Posterior vena cava (tissue), 2 donors: ENCODE measurements at places on chromosomes 5 and 9.
A peak's percentile ranks its signal among the peaks of the same experiment; 100 is the strongest.

- DNase-seq, result no peak
Measured at GRCh38 chr5:60522292-60522905, 177.6 kb downstream of the DEPDC1B start.

- DNase-seq, result peak; percentile 61
Measured at GRCh38 chr9:121771418-121771817, 120.0 kb downstream of the DAB2IP start.

- no peak for DNase-seq
Measured at GRCh38 chr5:157509093-157509492, 49.1 kb downstream of the NIPAL4 start.

GRCh38 chr5:115231598-115231997 lies 31.1 kb downstream of the PGGT1B start:
- DNase-seq, result no peak

DNA sequence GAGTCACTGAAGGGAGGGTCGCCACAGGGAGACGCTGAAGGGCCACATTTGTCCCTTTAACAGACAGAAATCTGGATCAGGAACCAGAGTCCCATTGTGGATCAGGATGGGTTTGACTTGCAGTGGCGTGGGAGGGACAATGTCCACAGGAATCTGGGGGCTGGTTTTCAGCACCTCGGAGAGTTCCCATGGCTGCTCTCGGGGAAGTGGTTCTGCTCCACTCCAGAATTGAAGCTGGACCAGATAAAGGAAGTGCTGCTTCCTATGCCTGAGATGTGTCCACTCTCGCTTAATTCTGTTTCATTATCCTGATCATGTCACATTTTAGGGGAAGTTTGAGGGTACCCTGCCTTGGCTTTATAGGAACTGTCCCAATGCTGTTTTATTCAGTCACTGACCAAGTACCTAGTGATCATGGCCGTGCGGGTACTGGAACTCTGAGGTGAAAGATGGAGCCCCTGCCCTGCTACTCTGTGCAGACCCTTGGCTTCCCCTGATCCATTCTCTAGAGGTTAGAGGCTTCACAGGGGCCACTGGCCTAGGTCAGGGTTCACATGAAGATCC lies 28.7 kb downstream of the ENHO start:
- DNase-seq, result no peak

GRCh38 chr9:19429595-19429994 lies 20.8 kb downstream of the ACER2 start:
- DNase-seq, result no peak

DNA sequence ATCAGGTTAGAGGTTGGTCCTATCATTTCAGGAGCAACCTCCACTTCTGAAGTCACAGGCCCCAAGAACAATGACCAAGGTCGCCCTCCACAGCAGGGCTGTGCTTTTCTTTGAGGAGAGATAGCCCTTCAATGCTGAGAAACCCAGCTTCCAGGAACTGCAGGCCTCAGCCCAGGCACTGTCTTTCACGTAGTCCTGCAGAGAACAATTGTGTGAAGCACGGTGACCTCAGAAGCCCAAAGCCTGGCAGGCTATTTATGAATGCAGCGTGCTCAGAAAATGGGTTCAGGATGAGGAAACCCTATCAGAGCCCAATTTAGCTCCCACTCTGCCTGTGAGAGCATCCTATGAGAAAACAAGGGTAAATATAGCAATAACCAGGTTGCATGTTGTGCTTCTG lies 388.3 kb downstream of the PLK2 start:
- no peak for DNase-seq

DNA sequence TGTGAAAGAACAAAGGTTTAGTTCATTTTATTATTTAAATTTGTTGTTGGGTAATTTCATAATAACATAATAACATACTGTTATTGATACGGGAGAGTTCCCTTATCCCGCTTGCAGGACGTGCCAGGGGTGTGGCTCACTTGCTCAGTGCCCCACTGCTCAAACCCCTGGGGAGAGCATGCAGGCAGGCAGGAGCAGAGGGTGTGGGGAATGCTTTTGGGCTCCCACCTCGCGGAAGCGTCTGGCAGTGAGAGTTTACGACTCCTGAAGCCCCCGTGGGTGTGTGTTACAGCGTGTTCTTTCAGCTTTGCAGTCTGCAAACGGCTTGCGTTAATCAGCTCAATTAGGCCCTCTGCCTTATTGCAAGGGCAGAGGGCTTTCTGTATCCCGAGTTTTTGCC lies 675.9 kb downstream of the SEMA5A start:
- DNase-seq, result no peak

DNA sequence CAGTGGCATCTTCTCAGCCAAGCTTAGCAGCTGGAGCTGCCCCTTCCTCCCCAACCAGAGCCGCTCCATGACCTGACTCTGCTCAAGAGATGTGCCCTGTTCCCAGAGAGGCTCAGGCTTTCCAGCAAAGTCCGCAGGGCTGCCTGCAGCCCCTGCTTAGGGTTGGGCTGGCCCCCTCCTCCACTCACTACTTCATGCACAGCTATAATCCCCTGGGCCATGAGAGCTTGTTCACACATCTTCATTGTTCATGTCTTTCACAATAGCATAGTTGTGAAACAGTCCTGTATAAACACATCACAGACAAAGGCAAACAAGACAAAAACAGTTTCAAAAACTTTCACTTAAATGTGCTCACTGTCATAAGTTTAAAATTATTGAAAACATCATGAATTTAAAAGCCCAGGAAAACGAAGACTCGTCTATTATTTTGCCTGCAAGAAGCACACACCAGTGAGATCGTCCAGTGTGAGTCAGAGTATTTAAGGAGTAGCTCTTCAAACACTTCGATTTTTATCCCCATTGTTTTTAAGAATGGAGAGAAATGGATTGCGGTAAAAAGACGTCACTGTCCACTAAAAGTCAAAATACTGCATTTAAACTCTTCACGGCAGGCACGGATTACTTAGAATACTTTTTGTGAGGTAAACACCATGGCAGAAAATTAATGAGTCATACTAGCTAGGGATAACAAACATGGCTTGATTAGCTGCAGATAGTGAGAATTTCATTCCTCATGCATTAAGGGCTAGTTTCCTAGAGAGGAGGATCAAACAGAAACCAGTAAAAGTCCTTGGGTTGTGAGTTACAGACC lies 40.7 kb upstream of the S1PR3 start:
- DNase-seq, result no peak

DNA sequence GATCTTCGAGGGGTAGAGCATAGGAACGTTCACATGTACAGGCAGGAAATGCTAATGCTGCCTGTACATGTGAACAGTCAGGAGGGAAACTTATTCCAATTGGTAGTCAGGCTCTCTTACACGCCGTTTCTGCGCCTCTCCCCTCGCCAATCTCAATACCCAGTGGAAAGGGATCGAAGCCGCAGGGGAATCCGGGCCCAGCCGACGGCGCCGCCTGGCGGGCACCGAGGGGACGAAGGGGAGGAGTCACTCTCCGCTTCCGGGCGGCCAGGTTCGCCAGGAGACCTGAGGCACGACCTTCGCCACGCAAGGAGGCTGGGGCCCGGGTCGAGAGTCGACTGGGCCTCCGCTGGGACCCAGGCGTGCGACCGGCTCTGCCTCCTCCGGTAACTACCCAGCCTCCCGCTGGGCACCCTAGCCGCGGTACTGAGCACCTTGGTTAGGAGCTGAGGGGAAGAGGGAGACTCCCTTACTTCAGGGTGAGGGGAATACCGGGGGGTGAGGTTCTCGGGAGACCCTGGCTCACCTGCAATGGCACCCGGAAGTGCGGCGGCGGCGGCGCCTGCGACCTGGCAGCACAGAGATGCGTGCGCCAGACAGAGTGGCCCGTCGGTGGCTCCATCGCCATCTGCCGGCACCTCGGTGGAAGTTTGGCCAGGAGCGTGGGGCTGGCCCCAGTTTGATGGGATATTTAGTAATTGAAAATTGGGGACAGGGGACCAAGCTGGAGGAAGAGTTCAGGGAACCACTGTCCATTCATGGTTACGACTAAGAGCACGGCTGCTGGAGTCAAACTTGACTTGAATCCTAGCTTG lies at the start of gene PIGO:
Gene PIGO (minus strand): TSS at position 557 of the 815 bp plus-strand sequence. CDS start 1,026 bp downstream, outside the sequence.
- DNase-seq, result peak; percentile 97

DNA sequence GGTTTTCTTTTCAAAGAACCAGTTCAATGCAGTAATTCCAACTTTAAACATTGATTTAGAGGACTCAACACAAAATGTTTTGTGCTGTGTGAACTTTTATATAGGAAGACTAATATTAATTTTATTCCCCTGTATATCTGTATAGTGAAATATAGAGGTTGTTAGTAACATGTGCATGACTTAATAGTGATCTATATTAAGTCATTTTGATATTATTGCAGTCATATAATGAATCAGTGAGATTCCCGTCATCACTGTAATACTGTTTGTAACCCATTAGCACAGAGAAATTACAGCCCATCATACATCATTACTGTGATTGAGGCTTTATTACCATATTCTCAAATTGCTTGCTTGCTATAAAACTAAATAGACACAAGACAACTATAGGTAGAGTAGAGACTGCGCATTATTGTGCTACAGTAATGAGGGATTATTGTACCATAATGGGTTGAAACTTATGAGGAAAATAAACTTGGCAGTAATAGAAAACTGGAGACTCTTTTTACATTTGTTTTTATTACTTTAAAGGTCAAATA lies 170.7 kb downstream of the RANBP17 start:
- no peak for DNase-seq

GRCh38 chr5:147113967-147114366 lies 120.9 kb upstream of the STK32A start:
- no peak for DNase-seq

DNA sequence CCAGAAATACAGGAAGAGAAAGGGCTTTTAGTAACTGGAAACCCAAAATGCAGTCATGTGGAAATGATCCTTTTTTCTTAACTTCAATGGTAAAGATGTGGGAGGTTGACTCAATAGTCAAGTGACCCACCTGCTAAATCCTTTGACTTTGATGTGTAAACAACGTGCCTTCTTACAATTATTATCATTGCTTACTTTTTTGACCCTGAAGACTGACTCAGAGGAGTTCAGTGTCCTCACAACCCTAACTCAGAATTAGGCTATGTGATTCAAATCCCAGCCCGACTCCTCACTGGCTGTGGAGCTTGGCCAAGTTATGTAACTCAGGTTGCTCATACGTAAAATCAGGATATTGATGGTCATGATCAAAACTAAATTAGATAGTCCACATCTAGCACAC lies 27.9 kb downstream of the ANXA1 start:
- no peak for DNase-seq

DNA sequence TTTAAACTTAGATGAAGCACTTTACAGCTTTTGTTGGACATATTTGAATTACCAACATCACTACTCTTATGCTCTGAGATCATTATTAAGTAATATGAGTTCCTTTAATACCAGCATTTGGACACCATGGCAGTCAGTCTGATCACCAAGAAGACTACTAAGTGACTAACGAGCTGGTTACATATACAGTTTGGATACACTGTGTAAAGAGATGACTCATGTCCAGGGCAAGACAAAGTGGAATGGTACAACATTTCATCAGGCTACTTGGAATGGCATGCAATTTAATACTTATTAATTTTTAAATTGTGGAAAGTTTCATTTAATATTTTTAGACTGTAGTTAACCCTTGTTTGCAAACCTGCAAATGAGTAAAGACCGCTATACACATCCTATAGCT lies 237.4 kb upstream of the PRDM9 start:
- no peak for DNase-seq

DNA sequence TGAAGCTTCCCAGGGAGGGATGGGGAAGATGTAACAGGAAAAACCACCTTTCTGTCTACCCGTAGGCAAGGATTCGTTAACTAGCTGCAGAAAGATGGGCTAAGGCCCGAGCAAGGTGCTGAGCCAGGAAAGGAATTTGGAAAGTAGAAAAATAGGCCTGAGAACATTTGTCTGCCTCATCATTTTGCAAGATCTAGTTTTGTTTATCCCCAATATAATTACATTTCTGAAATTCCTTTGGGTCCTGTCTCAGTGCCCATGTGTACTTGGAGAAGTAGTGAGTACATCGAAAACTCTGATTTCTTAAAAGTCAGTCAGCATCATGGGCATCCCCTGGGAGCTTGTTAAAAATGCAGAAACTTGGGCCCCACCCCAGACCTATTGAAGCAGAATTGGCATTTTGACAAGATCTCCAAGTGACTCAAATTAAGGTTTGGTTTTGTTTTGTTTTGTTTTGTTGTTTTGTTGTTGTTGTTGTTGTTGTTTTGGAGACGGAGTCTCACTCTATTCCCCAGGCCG lies 52.1 kb upstream of the CEMIP2 start:
- no peak for DNase-seq

- no peak for DNase-seq
Measured at GRCh38 chr5:52603778-52604554, 183.8 kb upstream of the ITGA1 start.

DNA sequence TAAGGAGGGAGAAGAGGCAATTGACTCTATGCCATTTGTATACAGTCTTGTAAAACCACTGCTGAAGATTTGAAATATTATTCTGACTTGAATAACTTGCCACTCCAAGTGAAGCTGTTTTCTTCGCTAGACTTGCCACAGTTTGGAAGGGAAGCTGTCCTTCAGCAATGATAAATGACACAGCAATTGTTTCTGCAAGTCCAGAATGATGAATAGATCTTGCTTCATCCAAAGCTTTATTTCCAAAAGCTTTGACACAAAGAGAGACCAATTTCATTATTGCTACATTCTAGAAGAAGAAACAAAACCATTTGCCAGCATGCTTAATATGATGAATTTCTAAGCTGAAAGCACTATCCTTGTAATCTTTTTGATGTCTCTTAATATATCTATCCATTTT lies 73.7 kb downstream of the ZNF366 start:
- DNase-seq, result no peak

- DNase-seq, result no peak
Measured at GRCh38 chr5:9320652-9321051, 225.2 kb downstream of the SEMA5A start.

GRCh38 chr5:73135429-73136054 lies 15.2 kb downstream of the TMEM171 start:
- no peak for DNase-seq

GRCh38 chr9:34087370-34087769 lies 38.7 kb upstream of the UBAP2 start:
- DNase-seq, result no peak

DNA sequence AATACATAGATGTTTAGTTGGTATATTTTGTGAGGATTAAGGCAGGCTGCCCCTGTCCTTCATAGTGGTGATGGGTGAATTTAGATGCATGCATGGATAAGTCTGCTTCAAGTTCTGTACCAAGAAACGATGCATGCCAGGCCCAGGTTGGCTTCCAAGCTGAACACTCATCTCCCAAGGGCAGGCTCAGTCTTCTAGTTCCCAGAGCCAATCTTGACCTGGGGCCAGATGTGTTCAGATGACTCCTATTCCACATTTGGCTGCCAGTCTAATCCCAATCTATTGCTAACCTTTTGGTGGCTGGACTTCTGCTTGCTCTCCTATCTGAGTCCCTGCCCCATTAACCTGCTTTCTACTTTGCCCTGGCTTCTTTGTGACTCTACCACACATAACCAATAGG lies 18.5 kb upstream of the SNAPC3 start:
- DNase-seq, result no peak

GRCh38 chr5:31901807-31902530 lies 263.0 kb downstream of the PDZD2 start:
- DNase-seq, result no peak

- no peak for DNase-seq
Measured at GRCh38 chr9:85089188-85089969, 419.9 kb downstream of the NTRK2 start.
